ENCODE measurements at places on chromosomes 4 and X.

DNA sequence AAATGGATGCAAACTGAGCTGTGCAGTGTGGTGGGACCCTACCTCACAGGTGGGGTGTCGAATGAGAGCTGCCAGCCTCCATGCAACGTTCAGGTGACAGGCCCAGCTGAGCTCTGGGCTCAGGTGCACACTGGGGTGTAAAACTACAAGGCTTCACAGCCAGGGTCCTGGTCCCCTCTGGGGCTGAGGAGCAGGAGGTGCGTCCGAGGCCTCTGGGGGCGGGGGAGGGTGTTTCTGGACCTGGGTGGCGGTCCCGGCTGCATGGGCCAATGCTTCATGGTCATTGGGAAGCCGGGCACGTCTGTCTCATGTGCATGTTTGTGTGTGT, 26.5 kb upstream of the SORCS2 start:
- no peak for DNase-seq

GRCh38 chrX:122517786-122518185, 666.3 kb upstream of the GRIA3 start:
- no peak for DNase-seq

DNA sequence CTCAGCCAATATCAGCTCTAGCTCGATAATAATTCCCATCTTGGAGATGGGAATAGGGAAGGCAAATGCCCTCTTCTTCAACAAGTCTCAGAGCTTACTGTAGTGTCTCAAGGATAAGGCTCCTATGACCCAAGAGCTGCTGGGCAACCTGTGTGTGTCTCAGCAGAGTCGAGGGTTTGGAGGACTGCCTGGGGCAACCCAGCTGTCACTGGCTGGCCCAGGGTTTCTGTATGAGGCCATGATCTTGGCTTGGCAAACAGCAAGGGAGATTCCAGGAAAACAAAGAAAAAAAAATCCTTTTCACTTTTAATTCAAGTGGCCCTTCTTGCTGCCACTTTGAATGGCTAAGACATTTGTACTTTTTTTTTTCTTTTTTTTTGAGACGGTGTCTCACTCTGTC, 34.4 kb downstream of the TMSB4X start:
- DNase-seq = no peak

DNA sequence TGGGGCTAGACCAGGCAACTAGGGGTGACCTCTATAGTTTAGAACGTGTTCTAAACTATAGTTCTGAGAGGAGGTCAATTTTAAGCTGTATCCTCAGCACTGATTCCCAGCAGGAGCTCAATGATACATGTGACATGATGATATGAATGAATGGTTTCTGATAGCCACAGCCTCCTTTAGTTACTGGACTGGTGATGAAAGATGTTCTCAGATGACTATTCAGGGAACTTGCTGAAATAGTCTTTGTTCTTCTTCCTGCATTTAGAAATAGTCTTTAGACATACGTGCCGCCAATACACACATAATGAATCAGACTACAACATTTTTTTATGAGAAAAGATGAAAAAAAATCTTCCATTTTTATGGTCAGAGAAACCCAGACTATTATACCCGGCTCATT, 116.3 kb upstream of the TMEM150C start:
- no peak for DNase-seq

DNA sequence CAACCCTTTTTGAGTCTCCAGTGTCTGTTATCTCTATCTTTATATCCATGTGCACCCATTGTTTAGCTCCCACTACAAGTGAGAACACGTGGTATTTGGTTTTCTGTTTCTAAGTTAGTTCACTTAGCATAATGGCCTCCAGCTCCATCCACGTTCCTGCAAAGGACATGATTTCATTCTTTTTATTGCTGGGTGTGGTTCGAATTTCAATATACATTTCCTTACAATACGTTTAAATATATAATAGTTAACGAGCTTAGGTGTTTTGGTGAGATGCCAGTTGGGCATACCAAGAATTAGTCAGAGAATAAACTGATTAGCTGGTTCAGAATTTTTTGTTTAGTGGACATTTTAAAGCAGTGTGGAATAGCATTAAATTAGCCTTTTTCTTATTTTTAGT, 196.7 kb downstream of the CFAP47 start:
- no peak for DNase-seq

- DNase-seq = no peak
Observed at GRCh38 chr4:188824553-188824952, 685.3 kb downstream of the TRIML1 start.

DNA sequence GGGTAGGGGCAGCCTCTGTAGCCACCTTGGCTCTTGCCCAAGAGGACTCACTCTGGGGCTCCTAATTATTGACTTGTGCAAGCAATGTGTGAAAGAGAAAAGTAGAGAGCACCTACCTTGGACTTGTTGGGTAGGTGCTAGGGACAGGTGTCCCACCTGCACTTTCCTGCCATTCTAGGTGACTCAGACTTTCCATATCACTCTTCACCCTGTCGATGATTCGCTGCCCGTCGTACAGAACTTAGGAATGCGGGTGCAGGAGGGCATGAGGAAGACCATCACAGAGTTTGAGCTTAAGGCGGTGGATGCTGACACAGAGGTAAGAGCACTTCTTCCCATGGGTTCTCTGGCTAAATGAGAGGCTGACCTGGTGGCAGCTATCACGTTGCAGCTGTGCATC, 87.3 kb upstream of the ANXA3 start:
- no peak for DNase-seq

DNA sequence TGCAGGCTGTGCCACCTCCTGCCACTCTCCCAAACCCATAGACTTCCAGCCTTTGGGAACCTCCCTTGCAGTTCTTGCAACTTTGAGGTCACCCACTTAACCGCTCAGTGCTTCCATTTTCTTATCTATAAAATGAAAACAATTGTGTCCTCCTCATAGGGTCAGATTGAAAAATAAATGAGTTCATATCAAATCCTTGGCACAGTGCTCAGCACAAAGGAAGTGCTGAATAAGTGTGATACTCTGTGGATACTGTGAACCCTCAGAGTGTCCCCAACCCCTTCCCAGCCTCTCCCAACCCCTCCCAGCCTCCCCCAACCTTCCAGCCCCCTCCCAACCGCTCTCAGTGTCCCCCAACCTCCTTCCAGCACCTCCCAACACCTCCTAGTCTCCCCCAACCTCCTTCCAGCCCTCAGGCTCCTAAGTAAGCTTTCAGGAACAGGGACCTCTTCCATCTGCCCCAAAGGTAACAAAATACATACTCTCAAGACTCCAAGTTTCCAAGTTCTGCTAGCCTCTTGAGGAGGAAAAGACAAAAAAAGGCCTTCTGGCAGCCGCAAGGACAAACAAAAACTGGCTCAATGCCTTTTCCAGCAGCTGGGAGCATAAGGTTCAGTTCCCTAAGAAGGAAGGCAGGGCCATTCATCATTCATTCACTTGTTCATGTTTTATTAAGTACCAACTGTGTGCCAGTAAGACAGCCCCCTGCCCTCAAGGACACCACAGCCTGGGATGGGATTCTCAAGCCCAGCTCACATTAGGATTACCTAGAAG, 46.1 kb upstream of the LGI2 start:
- DNase-seq = no peak
